ENCODE measurements at places on chromosomes 13 and 19. TPM values are rescaled to one million over a fixed set of nuclear protein-coding genes. Genes with fewer than 3 reads are reported as not detected.

ACER1 gene
- total RNA-seq: 0.34 TPM

CGB8 gene
- total RNA-seq: not detected

TMC4 gene
- 0.24 TPM for total RNA-seq

TPTE2 gene
- 0.30 TPM for total RNA-seq

RCBTB2 gene
- total RNA-seq: 2.6 TPM

EXOC3L2 gene
- not detected for total RNA-seq

ZNF415 gene
- total RNA-seq: 3.4 TPM

HMG20B gene
- 78.3 TPM for total RNA-seq

NCAN gene
- 0.14 TPM for total RNA-seq

DNA sequence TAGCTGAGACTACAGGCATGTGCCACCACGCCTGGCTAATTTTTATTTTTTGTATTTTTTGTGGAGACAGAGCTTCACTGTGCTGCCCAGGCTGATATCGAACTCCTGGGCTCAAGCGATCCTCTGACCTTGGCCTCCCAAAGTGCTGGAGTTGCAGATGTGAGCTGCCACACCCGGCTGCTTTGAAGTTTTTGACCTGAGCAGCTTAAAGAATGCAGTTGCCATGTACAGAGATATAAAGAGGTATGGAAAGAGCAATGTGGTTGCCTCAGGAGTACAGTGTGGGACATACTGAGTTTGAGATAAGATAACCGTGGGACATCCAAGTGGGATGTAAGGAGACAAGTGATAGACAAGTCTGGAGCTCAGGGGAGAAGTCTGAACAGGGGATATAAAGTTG lies 82.7 kb upstream of the LSM14A start:
- no peak overlapping the region for H3K4me3 ChIP-seq
- no peak for DNase-seq
- H3K27ac ChIP-seq: no peak overlapping the region
- no peaks in the 10 kb centered on the region for H3K4me1 ChIP-seq
- H3K36me3 ChIP-seq: no peaks in the 10 kb centered on the region
- no peaks in the 10 kb centered on the region for H3K27me3 ChIP-seq

DNA sequence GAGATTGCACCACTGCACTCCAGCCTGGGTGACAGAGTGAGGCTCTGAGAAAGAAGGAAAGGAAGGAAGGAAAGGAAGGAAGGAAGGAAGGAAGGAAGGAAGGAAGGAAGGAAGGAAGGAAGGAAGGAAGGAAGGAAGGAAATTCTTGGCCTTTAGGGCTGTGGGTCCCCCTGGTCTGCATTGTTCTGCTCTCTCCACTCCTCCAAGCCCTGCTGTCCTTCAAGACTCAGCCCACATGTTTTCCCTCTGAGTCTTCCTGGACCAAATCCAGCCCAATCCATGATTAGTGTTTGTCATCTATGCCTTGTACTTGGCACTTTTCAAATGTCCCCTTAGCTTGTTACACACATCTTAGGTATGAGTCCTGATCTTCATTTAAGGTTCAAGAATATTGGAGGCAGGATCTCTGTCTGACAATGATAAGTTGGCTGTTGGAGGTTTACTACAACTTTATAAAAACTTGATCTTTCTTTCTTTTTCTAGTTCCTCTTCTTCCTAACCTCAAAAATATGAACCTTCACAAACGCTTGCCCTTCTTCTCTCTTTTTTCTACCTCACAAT lies 48.8 kb upstream of the INTS6 start:
- peaks cover 18% of the 10 kb centered on the region for H3K27me3 ChIP-seq
- H3K27ac ChIP-seq: peak overlapping the region; percentile 82
- no peak overlapping the region for H3K4me3 ChIP-seq
- H3K36me3 ChIP-seq: no peaks in the 10 kb centered on the region
- DNase-seq: no peak
- peaks cover 37% of the 10 kb centered on the region for H3K4me1 ChIP-seq

- no peak overlapping the region for H3K27ac ChIP-seq
- no peak overlapping the region for H3K4me3 ChIP-seq
- H3K27me3 ChIP-seq: no peaks in the 10 kb centered on the region
- peaks cover 4% of the 10 kb centered on the region for H3K4me1 ChIP-seq
- no peaks in the 10 kb centered on the region for H3K36me3 ChIP-seq
- DNase-seq: no peak
These were observed 223.6 kb downstream of the TM9SF2 start for GRCh38 chr13:99724633-99725517.

- H3K27me3 ChIP-seq: no peaks in the 10 kb centered on the region
- peaks cover 61% of the 10 kb centered on the region for H3K4me1 ChIP-seq
- peaks cover 7% of the 10 kb centered on the region for H3K36me3 ChIP-seq
- H3K4me3 ChIP-seq: peak overlapping the region; percentile 85
- peak overlapping the region; percentile 30 for H3K27ac ChIP-seq
These were observed 2.3 kb upstream of the MZF1 start for GRCh38 chr19:58575183-58576041.

DNA sequence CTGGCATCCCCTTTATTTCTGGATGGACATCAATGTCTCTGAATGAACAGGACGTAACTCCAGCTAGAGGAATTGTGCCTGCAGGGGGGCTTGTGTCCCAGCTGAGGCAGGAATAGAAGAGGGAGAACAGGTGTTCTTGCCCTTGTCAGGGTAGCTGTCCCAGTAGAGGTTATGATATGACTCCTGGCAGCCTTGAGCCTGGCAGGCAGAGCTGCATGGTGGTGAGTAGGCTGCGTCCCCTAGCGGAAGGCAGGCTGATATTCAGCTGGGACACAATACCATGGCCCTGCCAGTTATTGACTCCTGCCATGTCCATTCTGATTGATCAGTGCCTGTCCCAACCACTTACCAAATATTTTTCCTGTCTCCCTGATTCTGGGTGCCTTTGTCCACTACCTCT lies 197.2 kb downstream of the RAP2A start:
- H3K27me3 ChIP-seq: peaks cover 18% of the 10 kb centered on the region
- no peaks in the 10 kb centered on the region for H3K4me1 ChIP-seq
- no peak for DNase-seq

DNA sequence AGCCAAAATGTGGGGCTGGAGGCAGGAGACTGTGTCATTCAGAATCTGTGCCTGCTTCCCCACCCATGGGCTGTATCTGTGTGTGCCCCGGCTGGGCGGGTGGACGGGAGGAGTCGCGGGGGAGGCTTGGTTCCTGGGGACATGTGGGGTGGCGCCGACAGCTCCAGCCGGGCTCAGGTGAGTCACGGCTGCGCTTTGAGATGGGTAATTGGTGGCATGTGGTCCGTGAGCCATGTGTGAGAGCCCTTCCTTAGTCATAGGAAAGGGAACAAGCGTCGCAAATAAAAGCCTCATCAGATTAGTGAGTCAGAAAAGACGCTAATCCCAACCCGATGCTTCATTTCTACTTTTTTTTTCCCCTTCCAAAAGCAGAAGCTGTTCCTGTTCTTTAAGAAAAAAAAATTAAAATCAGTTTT lies 118.6 kb upstream of the ZNF536 start:
- H3K27ac ChIP-seq: no peak overlapping the region
- no peaks in the 10 kb centered on the region for H3K36me3 ChIP-seq
- no peak overlapping the region for H3K4me3 ChIP-seq
- H3K4me1 ChIP-seq: no peaks in the 10 kb centered on the region
- peaks cover 48% of the 10 kb centered on the region for H3K27me3 ChIP-seq
- DNase-seq: no peak

GRCh38 chr19:48663667-48664066 lies 9.2 kb downstream of the NTN5 start:
- no peaks in the 10 kb centered on the region for H3K27me3 ChIP-seq
- DNase-seq: no peak
- no peaks in the 10 kb centered on the region for H3K36me3 ChIP-seq

GRCh38 chr13:69109891-69110525 lies 997.6 kb upstream of the ATXN8OS start:
- no peak overlapping the region for H3K4me3 ChIP-seq
- H3K4me1 ChIP-seq: no peaks in the 10 kb centered on the region
- peaks cover 3% of the 10 kb centered on the region for H3K36me3 ChIP-seq

DNA sequence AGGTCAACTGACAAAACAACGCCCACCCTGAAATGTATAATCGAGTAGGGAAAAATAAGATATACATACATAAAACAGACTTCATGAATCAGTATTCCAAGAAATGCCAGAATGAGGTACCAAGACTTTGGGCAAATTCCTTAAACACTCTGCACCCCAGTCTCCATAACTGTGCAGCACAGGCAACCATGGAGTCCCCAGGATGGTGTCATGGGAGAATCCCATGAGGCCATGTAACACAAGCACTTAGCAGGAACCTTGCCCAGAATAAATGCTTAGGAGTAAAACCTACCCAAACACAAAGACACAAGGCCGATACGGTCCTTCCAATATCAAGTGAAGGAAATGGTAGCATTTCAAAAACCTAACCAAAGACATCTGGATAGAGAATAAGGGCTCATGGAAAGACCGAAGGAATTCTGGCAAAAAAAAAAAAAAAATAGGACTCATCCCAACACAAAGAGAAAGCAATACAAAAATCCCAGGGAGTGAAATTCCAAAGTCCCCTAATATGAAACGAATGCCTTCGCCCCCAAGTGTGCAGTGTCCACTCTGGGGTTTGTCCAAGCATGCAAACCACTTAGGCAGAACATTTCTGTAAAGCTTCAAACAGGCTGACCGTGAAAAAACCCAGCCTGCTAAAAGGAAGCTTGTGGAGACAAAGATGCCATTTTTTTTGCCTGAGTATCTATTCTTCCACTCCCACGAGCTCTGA lies 11.1 kb downstream of the ZC3H4 start:
- H3K27ac ChIP-seq: peak overlapping the region; percentile 39
- no peaks in the 10 kb centered on the region for H3K27me3 ChIP-seq
- no peak overlapping the region for H3K4me3 ChIP-seq
- no peak for DNase-seq
- peaks cover 71% of the 10 kb centered on the region for H3K4me1 ChIP-seq

- peaks cover 6% of the 10 kb centered on the region for H3K4me1 ChIP-seq
- no peaks in the 10 kb centered on the region for H3K36me3 ChIP-seq
- no peak overlapping the region for H3K4me3 ChIP-seq
- no peak overlapping the region for H3K27ac ChIP-seq
- H3K27me3 ChIP-seq: peaks cover 16% of the 10 kb centered on the region
These were observed 2.4 kb downstream of the KANK2 start for GRCh38 chr19:11194656-11195558.

GRCh38 chr13:64099994-64100393 lies 2684.3 kb upstream of the PCDH20 start:
- H3K36me3 ChIP-seq: no peaks in the 10 kb centered on the region
- no peaks in the 10 kb centered on the region for H3K4me1 ChIP-seq
- H3K4me3 ChIP-seq: no peak overlapping the region
- no peaks in the 10 kb centered on the region for H3K27me3 ChIP-seq
- no peak for DNase-seq

GRCh38 chr13:37492075-37492474 lies 106.5 kb downstream of the POSTN start:
- H3K36me3 ChIP-seq: no peaks in the 10 kb centered on the region
- H3K27ac ChIP-seq: no peak overlapping the region
- H3K4me3 ChIP-seq: no peak overlapping the region
- H3K4me1 ChIP-seq: no peaks in the 10 kb centered on the region

DNA sequence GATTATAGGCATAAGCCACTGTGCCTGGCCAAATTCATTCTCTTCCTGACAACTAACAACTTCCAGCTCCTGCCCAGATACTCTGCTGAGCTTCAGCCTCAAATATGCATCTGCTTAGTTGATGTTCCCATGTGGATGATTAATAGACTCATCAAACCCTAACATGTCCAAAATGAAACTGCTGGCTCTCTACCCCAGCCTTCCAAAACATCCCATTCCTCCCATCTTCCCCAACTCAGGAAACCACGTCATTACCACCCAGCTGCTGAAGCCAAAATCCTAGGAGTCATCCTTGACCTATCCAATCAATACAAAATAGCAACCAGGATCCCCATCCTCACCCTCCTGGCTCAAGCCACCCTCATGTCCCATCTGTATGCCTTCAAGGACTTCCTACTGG lies 20.9 kb downstream of the POU2F2 start:
- H3K4me3 ChIP-seq: no peak overlapping the region
- H3K27ac ChIP-seq: peak overlapping the region; percentile 49
- DNase-seq: no peak
- H3K4me1 ChIP-seq: peaks cover 45% of the 10 kb centered on the region
- H3K27me3 ChIP-seq: no peaks in the 10 kb centered on the region

- no peaks in the 10 kb centered on the region for H3K36me3 ChIP-seq
- peaks cover 2% of the 10 kb centered on the region for H3K4me1 ChIP-seq
- H3K27me3 ChIP-seq: no peaks in the 10 kb centered on the region
- H3K27ac ChIP-seq: no peak overlapping the region
- no peak overlapping the region for H3K4me3 ChIP-seq
These were observed 4.5 kb downstream of the WIZ start for GRCh38 chr19:15445227-15445605.

DNA sequence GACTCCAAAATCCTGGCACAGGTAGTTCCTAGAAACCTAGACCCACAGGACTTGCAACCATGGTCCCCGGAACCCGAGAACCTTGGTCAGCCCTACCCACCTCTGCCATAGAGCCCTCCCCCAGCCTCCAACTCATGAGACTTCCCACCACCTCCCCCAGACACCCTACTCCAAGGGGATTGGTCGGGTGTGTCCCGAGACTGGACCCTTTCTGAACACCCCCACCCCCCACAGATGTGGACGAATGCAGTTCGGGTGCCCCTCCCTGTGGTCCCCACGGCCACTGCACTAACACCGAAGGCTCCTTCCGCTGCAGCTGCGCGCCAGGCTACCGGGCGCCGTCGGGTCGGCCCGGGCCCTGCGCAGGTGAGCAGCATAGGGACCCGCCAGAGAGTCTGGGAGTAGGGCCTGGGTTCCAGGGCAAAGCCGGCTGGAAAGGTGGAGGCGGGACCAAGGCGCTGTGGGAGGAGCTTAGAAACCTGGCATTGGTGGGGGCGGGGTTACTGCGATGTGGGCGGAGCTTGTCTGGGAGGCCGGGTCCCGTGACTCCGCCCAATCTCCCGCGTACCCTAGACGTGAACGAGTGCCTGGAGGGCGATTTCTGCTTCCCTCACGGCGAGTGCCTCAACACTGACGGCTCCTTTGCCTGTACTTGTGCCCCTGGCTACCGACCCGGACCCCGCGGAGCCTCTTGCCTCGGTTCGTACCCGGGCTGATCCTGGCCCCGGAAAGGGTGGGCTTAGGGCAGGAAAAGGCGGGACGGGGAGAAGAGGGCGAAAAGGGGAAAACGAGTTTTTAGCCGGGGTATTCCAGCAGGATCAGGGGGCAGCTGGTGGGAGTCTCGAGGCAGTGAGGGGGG lies 11.9 kb downstream of the LTBP4 start:
- peak; percentile 89 for DNase-seq
- H3K27ac ChIP-seq: peak overlapping the region; percentile 98
- H3K36me3 ChIP-seq: peaks cover 14% of the 10 kb centered on the region
- no peaks in the 10 kb centered on the region for H3K27me3 ChIP-seq
- peak overlapping the region; percentile 100 for H3K4me3 ChIP-seq
- peaks cover 54% of the 10 kb centered on the region for H3K4me1 ChIP-seq

- H3K27ac ChIP-seq: no peak overlapping the region
- H3K4me3 ChIP-seq: no peak overlapping the region
- H3K27me3 ChIP-seq: no peaks in the 10 kb centered on the region
- DNase-seq: no peak
- peaks cover 45% of the 10 kb centered on the region for H3K4me1 ChIP-seq
These were observed 842 bp upstream of the PTGIR start for GRCh38 chr19:46625731-46626130.

- peaks cover 12% of the 10 kb centered on the region for H3K36me3 ChIP-seq
- no peak overlapping the region for H3K27ac ChIP-seq
- H3K27me3 ChIP-seq: no peaks in the 10 kb centered on the region
- DNase-seq: no peak
- H3K4me3 ChIP-seq: no peak overlapping the region
- H3K4me1 ChIP-seq: peaks cover 19% of the 10 kb centered on the region
These were observed 34.6 kb upstream of the SLC46A3 start for GRCh38 chr13:28753208-28753892.

GRCh38 chr19:45507872-45508416 lies 665 bp downstream of the VASP start:
- no peak for DNase-seq
- peak overlapping the region; percentile 91 for H3K4me3 ChIP-seq
- H3K4me1 ChIP-seq: peaks cover 47% of the 10 kb centered on the region

- H3K4me3 ChIP-seq: no peak overlapping the region
- DNase-seq: no peak
- no peaks in the 10 kb centered on the region for H3K36me3 ChIP-seq
These were observed 99.7 kb upstream of the MIR17HG start for GRCh38 chr13:91247768-91248167.

Data from activated T-cell treated with anti-CD3 and anti-CD28 coated beads, Interleukin-2, amount 50 U/mL, for 72 hours (primary cell).